ENCODE measurements at places on chromosomes 2 and 18. TPM values are rescaled to one million over a fixed set of nuclear protein-coding genes. Genes with fewer than 3 reads are reported as not detected.

DNA sequence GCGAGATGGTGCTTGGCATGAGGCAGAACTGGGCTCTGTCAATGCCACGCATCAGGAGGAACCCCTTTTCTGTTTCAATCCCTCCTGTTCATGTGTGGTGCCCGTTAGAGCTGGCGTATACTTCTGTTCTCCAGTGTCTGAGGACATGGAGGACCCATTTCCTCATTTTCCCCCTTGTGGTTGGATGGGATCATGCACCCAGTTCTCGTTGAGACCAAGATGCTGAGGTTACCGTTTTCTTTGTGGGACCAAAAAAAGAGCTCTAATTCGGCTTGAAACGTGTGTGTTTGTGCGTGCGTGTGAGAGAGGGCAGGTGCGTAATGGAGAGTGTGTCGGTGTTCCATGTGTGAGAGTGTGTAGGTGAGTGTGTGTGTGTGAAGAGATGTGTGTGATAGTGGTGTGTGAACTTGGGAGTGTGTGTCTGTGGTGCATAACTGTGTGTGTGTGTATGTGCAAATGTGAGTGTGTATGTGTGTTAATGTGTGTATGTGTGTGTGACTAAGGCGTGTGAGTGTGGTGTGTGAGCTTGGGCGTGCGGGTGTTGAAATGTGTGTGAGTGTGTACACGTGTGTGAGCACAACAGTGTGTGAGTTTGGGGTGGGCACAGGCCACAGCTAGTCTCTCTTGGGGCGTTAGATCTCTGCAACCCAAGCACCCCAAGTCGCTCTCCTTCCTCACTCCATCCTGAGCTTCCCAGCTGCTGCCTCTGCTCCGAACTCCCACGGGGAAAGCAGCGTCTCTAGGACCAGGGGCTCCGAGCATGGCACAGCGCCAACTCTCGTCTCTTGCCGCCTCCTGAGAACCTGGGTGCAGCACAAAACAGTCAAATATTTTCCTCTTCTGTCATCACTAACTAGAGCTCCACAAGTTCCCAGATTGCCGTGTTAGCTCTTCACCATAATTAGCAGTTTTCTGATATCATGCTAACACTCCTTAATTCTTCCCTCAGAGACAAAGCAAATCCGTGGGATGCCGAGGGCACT lies 75.8 kb downstream of the LONRF2 start:
- DNase-seq, result no peak

DNA sequence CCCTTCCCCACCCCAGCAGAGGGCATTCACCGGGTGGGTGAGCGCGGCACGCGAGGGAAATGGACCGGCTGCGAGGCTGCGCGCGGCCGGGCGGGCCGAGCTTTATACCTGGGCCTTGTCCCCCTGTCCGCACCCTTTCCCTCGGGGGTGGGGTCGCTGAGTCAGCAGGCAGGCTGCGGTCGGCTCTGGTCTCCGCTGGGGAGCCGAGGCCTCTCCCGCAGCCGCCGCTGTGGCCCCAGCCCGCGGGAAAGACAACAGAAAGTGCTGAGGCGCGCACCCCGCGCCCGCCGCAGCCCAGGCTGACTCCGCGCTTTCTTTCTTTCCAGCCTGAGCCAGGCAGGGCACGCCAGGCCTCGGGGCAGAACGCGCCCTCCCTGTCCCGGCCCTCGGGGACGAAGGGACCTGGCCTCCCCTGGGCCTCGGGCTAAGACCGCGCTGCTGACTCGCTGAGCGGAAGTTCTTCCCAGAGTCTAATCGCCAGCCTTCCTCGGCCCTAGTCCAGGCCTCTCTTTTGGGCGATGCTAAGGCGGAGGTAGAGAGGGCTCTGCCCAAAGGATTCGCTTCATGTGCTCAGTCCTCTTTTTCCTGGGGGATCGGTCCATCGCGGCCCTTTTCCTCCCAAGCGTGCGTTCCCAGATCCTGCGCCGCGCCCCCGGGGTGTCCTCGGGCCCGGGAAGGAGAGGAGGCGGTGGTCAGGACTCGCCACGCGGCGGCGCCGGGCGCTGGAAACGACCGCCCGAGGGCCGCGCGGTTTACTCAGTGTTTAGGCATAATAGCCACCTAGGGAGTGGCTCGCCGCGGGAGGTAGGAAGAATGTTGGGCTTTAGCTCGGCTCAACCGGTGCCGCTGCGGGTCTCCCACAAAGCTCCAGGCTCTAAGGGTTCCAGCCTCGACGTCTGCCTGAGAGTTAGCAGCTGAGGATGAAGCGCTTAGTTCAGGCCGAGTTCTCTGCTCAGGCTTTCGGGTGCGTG lies at the start of gene CRYBA2:
Gene CRYBA2, minus strand, starts transcription at position 78 of the 971 bp plus-strand sequence. CDS start 246 bp downstream, outside the sequence.
- DNase-seq, result peak; percentile 79

- DNase-seq, result no peak
Measured at GRCh38 chr18:58863539-58864145, 1.0 kb upstream of the ZNF532 start.

- DNase-seq, result no peak
Measured at GRCh38 chr2:33378556-33379210, 97.8 kb upstream of the RASGRP3 start.

Gene IL36B
- total RNA-seq, result not detected

Gene DNAH7
- total RNA-seq, result 0.20 TPM

Gene ARHGEF33
- total RNA-seq, result 0.51 TPM

GRCh38 chr2:233961905-233962304 lies 44.7 kb downstream of the TRPM8 start:
- no peak for DNase-seq

DNA sequence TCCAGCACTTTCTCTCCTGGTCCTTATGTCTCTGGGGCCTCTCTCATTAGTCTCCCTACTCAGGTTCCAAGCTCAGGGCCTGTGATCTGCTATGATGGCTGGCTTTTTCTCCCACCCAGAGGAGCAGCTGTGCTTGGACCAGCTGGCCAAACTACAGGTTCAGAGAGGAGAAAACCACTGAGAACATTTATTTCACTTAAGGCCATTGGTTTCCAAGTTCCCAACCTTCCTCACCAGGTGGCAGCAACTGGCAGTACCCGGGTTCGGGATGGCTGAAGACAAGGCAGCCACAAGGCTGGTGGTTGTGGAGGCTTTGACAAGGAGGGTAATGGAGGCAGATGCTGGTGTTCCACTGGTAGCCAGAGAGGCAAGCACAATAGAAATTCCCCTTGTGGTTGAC lies 29.9 kb upstream of the SELENOI start:
- DNase-seq, result no peak

- no peak for DNase-seq
Measured at GRCh38 chr2:72515696-72516095, 310.1 kb downstream of the EXOC6B start.

DNA sequence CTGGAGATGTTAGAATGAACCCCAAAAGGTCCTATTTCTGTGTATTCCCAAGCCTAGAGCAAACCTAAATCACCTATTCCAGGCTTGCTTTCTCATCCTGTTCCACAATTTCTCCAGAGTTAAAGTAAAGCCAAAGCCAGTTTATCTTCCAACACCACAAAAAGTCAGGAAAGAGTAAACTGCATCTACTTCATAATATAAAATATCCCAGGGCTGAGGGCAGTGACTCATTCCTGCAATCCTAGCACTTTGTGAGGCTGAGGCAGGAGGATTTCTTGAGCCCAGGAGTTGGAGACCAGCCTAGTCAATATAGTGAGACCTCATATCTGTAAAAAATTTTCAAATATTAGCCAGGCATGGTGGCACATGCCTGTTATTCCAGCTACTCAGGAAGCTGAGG lies 241.4 kb downstream of the CDH20 start:
- no peak for DNase-seq

Gene ZFAND2B
- total RNA-seq, result 29.3 TPM

GRCh38 chr2:152565884-152566727 lies 151.2 kb downstream of the PRPF40A start:
- DNase-seq, result no peak

Gene RAPGEF4
- 0.57 TPM for total RNA-seq

GRCh38 chr2:55232863-55233657 lies 572 bp downstream of the RPS27A start:
- DNase-seq, result no peak

DNA sequence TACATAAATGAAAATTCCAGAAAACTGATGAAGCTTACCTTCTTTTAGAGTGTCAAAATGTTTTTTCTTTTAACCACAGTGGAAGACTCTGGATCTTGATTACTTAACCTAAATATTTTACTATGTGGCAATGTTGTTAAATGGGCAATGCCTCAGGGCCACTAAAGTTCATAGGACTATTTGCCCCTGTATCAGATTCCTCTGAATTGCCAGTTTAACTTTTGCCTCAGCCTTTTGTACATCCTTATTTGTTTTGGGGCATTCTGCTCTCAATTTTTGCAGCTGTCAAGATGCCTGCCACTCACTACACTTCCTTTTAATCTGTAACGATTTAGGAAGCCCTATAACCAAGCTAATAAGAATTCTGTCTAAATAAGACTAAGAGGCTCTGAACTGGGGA lies 31.7 kb upstream of the SERTAD2 start:
- no peak for DNase-seq

- DNase-seq, result no peak
Measured at GRCh38 chr2:59585655-59586054, 967.8 kb downstream of the BCL11A start.

DNA sequence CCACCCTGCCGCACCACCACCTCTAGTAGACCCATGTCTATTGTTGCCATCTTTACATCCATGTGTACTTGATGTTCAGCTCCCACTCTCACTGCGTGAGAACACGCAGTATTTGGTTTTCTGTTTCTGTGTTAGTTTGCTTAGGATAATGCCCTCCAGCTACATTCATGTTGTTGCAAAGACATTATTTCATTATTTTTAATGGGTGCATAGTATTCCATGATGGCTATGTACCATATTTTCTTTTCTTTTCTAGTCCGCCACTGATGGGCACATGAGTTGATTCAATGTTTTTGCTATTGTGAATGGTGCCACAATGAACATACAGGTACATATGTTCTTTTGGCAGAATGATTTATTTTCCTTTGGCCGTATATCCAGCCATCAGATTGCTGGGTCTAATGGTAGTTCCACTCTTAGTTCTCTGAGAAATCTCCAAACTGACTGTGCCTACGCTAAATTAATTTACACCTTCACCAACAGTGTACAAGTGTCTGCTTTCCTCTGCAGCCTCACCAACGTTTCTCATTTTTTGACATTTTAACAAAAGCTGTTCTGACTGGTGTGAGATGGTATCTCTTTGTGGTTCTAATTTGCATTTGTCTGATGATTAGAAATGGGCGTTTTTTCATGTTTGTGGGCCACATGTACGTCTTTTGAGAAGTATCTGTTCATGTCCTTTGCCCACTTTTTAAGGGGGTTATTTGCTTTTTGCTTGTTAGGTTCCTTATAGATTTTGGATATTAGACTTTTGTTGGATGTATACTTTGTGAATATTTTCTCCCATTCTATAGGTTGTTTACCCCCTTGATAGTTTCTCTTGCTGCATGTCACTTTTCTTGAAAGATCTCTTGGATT lies 10.5 kb upstream of the ZNF513 start:
- no peak for DNase-seq

DNA sequence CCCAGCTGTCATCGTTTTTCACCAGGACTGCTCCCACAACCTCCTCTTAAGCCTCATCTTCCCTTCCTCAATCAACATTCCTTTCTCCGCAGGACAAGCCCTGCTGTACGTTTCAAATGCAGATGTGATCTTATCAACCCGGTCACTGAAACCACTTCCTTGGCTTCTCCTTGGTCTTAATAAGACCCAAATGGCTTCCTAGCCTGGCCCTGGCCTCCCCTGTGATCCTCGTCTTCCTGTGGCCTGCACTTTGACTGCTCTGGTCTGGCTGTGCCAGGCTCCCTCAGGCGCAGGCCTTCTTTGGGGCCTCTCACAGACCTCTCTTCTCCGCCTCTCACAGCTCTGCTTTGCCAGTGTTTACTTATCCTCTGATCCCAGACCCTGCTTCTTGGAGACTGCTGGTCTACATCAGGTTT lies 4.7 kb upstream of the ADNP2 start:
- DNase-seq, result no peak

GRCh38 chr18:36496022-36496421 lies 198.5 kb downstream of the FHOD3 start:
- DNase-seq, result no peak

Gene ZNF532
- 123 TPM for total RNA-seq

GRCh38 chr2:164773635-164774034 lies 68.0 kb downstream of the COBLL1 start:
- no peak for DNase-seq

DNA sequence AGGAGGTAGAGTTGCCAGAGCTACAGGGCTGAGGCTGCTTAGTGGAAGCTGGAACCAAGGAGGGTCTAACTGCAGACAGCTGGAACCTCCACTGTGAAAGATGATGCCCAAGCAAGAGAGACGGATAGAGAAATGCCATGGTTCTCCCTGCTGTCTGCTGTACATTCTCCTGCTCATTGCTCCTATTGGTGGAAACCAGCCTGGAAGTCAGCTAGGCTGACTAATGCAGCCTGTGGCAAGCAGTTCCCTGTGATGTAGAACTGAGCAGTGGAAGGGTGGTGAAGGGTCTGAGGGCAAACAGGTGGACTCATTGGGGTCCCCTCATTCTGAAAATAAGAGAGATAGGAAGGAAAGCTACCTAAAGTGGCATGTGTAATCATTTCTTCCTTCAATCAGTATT lies 563.6 kb downstream of the SLC4A3 start:
- no peak for DNase-seq

- no peak for DNase-seq
Measured at GRCh38 chr2:129490641-129491040, 488.8 kb upstream of the RAB6C start.

GRCh38 chr2:149410701-149411484 lies 80.5 kb downstream of the LYPD6 start:
- no peak for DNase-seq

GRCh38 chr18:57819671-57820460 lies 16.8 kb upstream of the ATP8B1 start:
- no peak for DNase-seq

GRCh38 chr2:120566331-120567035 lies 169.2 kb upstream of the GLI2 start:
- peak; percentile 57 for DNase-seq

DNA sequence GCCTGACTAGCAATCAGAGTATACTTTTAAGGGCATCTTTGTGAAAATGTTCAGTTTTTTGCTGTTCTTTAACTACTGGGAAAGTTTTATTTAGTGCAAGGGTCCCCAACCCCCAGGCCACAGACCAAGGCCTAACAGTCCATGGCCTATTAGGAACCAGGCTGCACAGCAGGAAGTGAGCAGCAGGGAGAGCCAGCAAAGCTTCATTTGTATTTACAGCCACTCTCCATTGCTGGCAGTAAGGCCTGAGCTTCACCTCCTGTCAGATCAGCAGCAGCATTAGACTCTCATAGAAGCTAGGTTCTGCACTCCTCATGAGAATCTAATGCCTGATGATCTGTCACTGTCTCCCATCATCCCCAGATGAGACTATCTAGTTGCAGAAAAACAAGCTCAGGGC lies 17.1 kb upstream of the NR4A2 start:
- no peak for DNase-seq

GRCh38 chr2:106187273-106187891 lies 6.7 kb downstream of the UXS1 start:
- DNase-seq, result no peak

Gene AQP12A
- not detected for total RNA-seq
